ENCODE measurements at places on chromosomes 7 and 10.

DNA sequence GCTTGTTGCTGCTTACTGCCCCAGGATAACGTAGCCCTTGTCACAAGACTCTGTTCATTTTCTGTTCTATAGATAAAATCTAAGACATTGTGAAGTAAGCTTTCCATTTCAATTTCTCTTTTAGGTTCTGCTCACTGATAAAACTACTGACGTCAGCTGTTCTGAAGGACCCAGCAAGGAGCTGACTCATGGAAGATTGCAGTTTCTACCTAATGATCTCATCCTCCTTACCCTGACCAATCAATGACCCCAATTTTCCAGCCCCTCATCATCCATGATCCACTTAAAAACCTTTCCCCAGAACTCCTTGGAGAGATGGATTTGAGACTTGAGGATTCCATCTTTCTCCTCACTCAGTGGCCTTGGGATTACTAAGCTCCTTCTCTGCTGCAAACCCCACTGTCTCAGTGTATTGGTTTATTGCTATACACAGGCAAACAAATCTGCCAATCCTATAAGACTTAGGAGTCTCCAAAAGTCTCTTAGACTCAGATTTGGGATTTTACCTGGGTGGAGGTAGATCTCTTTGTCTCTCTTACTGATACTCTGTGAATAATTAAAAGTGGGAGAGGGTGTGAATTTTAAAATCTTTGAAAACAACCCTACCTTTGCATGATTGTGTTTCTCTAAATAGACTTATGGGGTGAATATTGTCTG is 109.2 kb upstream of the TRIM24 start:
- DNase-seq: no peak

GRCh38 chr7:88457320-88457719 is 150.6 kb upstream of the STEAP4 start:
- DNase-seq: no peak

DNA sequence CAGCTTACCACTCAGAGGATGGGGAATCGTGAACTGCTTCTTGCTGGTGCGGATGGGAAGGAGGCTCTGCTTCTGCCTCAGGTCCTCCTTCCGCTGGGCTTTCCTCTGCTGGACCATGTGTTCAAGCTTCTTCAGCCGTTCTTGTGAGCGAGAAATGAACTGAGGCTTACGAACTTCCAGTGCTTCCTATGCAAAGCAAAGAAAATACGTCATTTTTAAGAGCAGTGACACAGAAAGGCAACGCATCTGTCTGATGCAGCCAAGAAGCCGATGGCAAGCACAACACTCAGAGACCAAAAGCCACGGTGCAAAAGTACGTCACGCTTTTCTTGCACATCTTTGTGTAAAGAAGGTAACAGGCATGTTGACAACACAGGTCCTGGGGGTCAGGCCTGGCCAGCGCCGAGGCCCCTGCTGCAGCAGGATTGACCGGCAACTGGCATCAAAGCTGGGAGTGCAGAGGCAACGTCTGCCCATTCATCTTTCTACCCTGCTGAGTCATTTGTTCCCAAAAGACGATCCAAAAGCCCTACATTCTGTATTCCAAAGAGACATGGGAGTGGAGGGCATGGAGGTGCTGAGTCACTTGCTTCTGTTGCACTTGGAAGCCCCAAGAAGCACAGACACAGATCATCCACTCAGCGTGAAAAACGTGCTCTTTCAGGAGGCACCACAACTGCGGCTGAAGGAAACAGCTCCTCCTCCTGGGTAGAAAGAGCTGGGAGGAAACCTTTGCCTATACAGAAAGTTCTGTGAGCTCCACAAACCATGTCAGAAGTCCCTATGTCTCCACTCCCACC is 71.0 kb upstream of the ADAM12 start:
- DNase-seq: no peak

GRCh38 chr7:114375907-114376306 is 38.7 kb upstream of the FOXP2 start:
- no peak for DNase-seq

GRCh38 chr7:5779141-5779540 is 2.3 kb downstream of the RNF216 start:
- no peak for DNase-seq

DNA sequence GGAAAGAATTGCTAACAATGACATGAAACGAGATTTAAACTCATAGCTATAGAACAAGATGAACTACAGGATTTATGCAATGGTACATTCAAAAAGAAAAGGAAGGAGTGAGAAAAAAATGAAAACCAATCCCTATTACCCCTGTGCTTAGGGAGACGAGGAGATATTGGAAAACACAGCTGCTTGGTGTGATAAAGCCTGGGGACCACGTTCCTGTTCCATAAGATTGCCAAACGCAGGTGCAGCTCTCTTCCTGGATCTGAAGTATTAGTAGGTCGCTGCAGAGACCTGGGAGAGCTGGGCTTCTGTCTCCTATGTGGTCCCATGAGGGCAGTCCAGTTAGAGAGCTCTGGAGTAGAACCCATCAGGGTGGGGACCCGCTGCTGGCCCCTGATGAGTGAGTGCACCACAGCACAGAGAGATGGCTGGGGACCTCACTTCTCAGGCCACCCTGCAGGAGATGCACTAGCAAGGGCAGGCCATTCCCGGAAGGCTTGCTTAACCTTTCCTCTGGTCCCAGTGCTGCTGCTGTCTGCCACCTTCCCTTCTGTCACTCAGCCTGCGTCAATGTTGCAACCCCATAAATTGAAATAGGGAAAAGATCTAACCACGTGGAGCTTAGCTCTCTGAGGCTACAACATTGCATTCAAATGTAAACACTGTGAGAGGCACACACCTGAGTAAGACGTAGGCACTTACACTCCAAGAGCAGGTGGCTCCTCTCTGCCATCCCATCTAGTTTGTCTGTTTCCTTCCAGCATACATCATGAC is 57.9 kb downstream of the MTPN start:
- no peak for DNase-seq

GRCh38 chr7:110071192-110071591 is 1019.7 kb upstream of the LRRN3 start:
- no peak for DNase-seq

GRCh38 chr10:111344804-111345203 is 268.0 kb downstream of the ADRA2A start:
- no peak for DNase-seq

DNA sequence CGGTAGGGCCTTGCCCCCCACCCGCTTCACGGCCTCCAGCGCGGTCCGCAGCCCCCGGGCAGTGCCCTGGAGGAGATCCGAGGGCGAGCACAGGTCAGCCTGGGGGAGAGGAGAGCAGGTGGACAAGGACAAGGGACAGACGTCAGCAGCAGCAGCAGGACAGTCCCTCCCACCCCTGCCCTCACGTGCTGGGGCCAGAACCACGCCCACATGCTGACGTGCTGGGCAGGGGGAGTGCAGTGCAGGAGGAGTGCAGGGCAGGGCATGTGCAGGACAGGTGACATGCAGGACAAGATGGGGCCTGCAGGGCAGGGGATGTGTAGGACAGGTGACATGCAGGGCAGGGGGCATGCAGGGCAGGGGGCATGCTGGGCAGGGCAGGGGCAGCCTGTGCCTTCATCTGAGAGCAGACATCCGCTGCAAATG is 1.5 kb upstream of the SAP25 start:
- no peak for DNase-seq

DNA sequence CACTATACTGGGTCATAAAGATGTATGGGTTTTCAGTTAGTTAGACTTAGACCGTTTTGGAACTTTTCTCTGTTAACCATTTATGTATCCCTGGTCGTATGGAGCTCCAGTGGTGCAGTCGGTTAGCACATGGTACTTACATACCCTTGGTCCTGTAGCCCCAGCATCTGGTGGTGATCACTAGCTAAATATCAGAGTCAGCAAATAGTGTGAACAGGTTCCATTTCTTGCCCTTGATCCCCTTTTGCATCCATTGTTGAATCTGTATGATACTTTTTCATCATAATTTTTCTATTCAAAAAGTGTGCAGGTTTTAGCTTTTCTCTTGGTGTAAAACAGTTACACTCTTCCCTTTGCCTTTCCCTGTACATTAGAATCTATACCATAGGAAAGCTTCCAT is 15.9 kb downstream of the NIPSNAP2 start:
- DNase-seq: no peak

DNA sequence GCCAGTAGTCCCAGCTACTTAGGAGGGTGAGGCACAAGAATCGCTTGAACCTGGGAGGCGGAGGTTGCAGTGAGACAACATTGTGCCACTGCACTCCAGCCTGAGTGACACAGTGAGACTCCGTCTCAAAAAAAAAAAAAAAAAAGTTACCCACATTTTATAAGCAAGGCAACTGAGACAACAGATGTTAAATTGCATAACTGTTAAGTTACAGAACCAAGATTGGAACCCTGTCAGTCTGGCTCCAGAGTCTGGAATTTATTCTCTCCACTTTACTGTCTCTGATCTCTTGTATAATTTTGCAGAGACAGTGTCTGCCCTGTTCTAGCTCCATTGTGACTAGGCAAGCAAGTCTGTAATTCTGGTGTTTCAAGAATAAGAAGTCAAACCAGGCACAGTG is 6.2 kb upstream of the ITGB1 start:
- no peak for DNase-seq

- DNase-seq: no peak
Observed at GRCh38 chr7:131482800-131483199, 73.6 kb downstream of the PODXL start.

DNA sequence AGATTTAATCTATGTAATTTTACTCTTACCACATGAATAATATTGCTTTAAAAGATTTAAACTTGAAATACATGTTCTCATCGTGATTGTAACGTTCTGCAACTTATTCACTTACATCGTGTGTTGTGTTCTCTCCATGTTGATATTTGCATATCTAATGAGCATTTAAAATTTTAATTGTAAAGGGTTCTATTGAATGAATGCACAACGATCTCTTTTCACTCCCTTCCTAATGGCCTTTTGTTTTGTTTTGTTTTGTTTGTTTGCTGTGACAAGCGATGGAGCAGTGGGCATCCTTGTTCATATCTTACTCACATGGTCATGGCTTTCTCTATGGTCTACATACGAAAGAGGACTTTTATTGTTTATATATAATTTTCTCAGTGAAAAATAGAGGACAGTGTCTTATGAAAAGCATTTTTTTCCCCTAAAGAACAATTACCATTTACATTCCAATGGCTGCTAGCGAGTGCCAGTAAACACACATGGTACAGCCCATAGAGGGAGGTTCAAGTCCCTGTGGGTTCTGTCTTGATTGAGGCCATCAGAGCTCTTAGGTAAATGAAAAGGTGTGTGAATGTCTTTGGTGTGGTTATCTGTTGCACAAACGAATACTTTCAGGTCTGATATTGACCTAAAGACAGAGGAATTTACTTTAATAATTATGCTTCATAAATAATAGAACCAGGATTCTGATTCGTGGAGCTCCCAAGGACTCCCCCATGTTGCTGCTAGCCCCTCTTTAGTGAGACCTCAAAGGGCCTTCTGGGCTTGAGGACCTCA is 32.4 kb downstream of the BTBD16 start:
- DNase-seq: no peak

- no peak for DNase-seq
Observed at GRCh38 chr10:71632896-71633600, 86.5 kb downstream of the C10orf105 start.

DNA sequence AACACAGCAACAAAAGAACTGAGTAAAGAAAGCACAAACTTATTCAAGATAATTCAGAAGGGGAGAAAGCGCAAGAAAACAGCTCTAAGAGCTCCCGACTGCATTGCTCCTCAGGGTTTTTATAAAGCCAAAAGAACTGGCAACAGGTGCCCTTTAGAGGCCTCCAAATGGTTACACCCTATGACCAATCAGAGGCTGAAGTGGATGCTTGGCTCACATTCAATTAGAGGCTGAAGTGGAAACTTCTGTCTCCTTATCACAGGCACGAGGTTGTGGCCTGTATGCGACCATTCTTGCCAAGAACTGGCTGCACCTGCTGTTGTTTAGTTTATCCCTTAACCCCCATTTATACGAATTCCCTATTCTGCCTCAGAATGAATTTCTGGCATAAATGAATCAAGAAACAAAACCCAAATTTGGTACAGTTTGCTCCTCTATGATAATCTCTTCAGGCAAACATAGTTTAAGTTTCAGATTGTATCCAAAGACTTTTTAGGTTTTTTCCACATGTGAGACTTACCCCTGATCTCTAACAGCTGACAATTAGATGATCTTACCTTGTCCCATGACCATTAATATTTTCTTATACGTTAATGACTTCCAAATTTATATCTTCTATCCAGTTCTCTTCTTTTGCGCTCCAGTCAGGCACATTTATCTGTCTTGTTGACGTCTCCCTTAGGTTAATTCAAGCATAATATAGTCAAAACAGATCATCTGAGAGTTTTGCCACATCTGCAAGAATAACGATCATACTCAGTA is 504.8 kb downstream of the NXPH1 start:
- DNase-seq: no peak

DNA sequence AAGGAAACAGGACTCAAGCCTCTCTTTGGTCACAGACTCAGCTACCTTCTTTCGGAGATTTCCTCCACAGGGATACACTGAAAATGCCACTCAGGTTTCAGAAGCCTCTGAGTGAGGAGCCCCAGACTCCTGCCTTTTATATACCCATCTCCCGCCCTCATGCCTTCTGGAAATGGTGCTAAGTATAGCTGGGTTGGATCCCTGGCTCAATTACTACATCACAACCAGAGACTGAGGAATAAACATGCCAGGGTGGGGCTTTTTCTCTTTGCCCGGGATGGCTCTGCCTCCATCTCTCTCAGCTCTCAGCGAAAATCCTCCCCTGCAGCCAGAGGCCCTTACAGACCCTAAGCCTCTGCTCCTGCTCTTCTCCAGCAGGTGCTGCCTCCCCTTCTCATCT is 299.5 kb downstream of the KCNMA1 start:
- DNase-seq: no peak
